Right cardiac atrium (tissue), 5 donors: ENCODE measurements at places on chromosomes 12 and 14. TPM values are rescaled to one million over a fixed set of nuclear protein-coding genes. Genes with fewer than 3 reads are reported as not detected.

Gene SMCO3
- 1.5 TPM for polyA plus RNA-seq

Gene RNU7-1
- not detected for polyA plus RNA-seq

Gene ISM2
- not detected for polyA plus RNA-seq

Gene ARG2
- polyA plus RNA-seq: 0.93 TPM

Gene GPRC5D
- polyA plus RNA-seq: not detected

Gene PMCH
- polyA plus RNA-seq: not detected

Gene KLHDC1
- 5.3 TPM for polyA plus RNA-seq

Gene PTHLH
- 1.3 TPM for polyA plus RNA-seq

Gene TAS2R30
- 0.25 TPM for polyA plus RNA-seq

Gene LTBP2
- 3.4 TPM for polyA plus RNA-seq

Gene FAM186B
- polyA plus RNA-seq: 0.16 TPM

Gene RTN1
- polyA plus RNA-seq: 1.1 TPM

Gene OTX2
- polyA plus RNA-seq: not detected

Gene DIO3
- 0.34 TPM for polyA plus RNA-seq

Gene RSRC2
- polyA plus RNA-seq: 47.5 TPM

Gene POTEG
- polyA plus RNA-seq: not detected

Gene GNB3
- polyA plus RNA-seq: 3.1 TPM

Gene PPP1R3E
- 7.9 TPM for polyA plus RNA-seq

Gene NUAK1
- 10.0 TPM for polyA plus RNA-seq

Gene HVCN1
- 18.2 TPM for polyA plus RNA-seq

Gene PGF
- 4.3 TPM for polyA plus RNA-seq

Gene ADCY4
- 33.4 TPM for polyA plus RNA-seq

Gene ZDHHC22
- polyA plus RNA-seq: not detected

Gene SAMD15
- polyA plus RNA-seq: 0.07 TPM

Gene GPR65
- polyA plus RNA-seq: 0.25 TPM

Gene KDM2B
- polyA plus RNA-seq: 6.1 TPM

Gene FAM181A
- polyA plus RNA-seq: not detected

Gene MANSC4
- polyA plus RNA-seq: not detected

Gene PRIMA1
- 5.9 TPM for polyA plus RNA-seq

Gene FOXN4
- polyA plus RNA-seq: not detected

Gene PTMS
- polyA plus RNA-seq: 244 TPM

Gene IFNG-AS1
- polyA plus RNA-seq: 0.79 TPM

Gene TOMM20L
- not detected for polyA plus RNA-seq

Gene OTOGL
- 8.1 TPM for polyA plus RNA-seq

Gene PTPRR
- 0.72 TPM for polyA plus RNA-seq

Gene IFI27L1
- 37.9 TPM for polyA plus RNA-seq
